ENCODE measurements at places on chromosomes 12 and 14.

GRCh38 chr12:93883436-93884154 lies 206.4 kb downstream of the CRADD start:
- no peak for DNase-seq

GRCh38 chr12:6444031-6444430 lies 724 bp upstream of the CD27 start:
- no peak for DNase-seq

DNA sequence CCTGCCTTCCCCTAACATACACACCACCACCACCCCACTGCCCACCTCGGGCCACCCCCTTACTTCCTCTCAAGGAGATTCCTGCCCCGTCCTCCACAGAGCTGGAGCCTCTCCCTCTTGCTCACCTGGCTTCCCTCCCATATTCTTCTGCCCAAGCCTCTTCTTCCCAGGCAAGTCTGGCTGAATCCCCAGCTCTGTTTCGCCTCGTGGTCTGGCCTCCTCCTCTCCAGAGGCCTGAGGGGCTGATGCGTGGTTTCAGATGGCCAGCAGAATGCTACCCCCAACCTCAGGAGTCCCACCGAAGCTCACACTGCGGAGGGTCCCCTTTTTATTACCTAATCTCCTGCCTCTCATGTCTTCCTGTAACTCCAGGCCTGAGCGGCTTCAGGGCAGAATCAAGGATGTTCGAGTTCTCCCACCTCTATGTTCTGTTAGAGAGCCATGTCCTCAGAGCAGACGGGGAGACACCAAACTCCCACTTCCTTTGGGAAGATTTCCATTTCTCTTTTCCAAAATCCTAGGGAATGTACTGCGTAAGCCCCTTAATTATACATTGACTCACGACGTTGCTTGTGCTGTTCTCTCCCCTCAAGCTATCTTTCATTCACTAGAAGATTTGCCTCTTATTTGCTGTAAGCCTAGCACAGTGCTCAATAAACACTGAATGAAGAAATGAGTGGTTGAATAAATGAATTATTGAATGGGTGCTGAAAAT lies 33.9 kb upstream of the LTBP2 start:
- DNase-seq, result no peak

GRCh38 chr12:31736472-31736871 lies 7.7 kb upstream of the AMN1 start:
- DNase-seq, result no peak

DNA sequence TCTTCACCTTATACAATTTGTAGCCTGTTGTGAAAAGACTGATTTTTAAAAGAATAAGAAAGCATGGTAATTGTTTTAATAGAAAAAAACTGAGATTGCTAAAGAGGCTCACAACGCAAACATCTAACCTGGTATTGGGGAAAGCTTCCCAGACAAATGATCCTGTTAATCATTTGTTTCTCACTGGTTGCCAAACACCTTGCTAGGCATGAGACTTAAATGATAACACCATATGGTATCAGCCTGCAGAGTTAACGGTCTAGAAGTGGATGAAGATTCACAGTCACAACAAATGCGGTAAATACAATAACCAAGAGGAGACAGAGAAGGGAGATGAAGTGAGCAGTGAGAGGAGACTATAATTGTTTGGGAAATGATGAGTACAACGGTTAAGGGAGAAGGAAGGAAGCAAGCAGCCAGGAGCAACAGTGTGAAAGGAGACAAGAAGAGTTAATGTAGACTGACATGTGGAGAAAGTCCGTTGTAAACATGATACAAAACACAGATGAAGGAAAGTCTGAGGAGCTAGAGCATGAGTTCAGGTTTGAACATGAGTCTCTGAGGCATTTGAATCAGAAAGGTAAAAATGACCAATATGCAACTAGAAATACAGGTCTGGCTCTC lies 19.8 kb downstream of the GXYLT1 start:
- no peak for DNase-seq

- DNase-seq, result peak; percentile 13
Observed at GRCh38 chr14:24367514-24368211, at the start of gene NFATC4. NFATC4 (plus strand) TSS chr14:24368184; CDS start chr14:24368341, 157 bp downstream.

DNA sequence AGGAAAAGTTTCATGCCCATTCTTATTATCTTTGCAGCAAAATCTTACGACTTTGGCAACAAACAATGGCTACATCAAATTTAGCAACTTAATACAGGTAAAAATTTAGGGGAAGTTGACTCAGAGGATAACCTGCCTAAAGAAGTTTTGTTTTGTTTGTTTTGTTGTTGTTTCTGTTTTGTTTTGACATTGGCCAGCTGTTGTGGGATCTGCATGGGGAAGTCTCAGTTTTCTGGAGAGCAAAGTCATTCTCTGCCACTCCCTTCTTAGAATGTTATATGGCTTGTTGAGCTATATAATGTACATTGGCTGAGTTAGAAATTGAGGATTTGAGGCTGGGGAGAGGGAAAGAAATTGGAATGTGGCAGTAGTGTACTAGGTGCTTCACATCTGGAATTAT lies 109.5 kb downstream of the NT5DC3 start:
- DNase-seq, result no peak

- DNase-seq, result no peak
Observed at GRCh38 chr14:23217032-23218020, 20.4 kb upstream of the RNF212B start.

- no peak for DNase-seq
Observed at GRCh38 chr14:59037620-59038019, 150.8 kb upstream of the DAAM1 start.

DNA sequence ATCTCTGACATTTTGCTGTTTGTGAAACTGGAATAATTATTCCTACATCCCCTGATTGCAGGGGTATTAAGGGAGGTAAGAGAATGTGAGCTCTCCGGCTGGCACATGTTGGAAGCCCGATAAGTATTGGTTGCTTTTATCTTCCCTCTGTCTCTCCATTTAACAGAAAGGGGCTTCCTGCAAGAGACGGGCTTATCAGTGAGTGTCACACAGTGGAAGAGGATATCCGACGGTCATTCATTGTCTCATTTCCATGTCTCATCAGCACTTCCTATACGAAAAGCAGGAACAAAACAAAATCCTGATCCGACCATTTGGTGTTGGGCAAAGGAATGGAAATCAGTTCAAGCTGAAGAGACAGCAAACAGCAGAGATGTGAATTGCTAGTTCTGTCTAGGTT lies 10.7 kb downstream of the DYRK4 start:
- no peak for DNase-seq

GRCh38 chr12:51372021-51372420 lies 19.2 kb downstream of the GALNT6 start:
- DNase-seq, result no peak

DNA sequence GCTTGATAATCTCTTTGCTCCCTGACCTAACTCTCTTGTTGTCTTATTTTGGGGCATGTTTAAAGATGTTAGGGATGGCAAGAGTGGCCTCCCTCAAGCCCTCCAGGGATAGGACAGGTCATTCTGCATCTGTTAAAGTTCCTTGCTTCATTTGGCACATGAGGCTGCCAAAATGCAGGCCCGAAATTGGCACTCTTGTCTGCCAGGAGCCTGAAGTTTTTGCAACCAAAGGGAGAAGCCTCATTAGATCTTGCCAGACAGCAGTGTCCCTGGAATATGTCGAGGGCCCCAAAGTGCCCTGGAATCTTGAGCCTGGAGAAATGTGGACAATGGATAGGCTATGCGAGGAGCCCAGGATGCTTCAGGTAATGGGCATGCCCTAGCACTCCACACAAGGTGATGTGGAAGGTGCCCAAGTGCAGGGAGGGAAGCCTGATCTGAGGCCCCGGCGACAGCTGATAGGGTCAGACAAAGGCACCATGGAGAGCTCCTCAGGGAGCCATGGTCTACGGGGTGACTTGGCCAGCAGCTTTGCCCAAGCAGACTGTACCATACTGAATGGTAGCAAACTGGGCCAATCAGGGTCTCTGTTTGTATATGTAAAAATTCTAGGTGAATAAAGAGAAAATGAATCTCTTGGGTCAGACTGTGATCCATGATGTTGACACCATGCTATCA lies 173.0 kb upstream of the WSCD2 start:
- DNase-seq, result no peak

DNA sequence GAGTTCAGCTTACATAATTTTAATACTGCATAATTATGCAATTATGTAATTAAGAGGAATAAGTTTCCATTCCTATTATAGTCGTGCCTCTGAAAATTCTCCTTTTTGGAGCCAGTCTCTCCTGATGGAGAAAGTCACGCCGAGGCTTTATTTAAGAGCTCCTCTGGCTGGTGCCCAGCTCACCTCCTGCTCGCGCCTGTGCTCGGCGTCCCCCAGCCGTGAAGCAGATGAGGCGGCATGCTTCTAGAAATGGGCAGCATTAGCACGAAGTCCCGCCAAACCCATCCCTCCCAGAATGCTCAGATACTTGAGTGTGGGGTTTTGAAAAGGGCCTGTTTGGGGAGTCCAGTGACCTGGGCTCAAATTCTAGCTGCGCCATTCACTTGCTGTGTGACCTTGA lies 153.0 kb downstream of the PHETA1 start:
- no peak for DNase-seq

DNA sequence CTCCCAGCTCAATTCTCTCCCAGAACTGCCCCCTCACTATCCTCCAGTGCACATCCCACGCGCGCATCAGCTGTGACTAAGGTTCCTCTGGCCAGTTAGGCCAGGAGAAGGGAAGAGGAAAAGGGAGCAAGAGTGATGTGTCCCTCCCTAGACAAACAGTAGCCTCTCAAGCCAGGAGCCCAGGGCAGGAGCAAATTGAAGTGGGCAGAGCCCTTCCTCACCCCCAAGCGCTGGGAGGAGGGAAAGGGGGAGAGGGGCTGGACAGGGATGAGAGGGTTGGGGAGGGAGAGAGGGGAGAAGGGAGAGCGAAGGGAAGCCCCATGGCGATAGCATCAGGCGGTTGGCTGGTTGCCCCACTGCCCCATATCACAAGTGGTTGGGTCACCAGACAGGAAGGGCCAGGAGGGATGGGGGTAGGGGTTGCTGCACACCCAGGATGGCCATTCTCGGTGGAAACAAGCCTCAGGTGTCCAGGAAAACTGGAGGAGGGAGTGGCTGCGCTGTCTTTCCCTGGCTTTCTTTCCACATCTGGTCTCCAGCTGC lies 1.1 kb downstream of the CD63 start:
- no peak for DNase-seq

GRCh38 chr12:25054783-25055144 lies 105.9 kb upstream of the BCAT1 start:
- no peak for DNase-seq

- no peak for DNase-seq
Observed at GRCh38 chr12:2753536-2753935, 41.2 kb upstream of the FKBP4 start.

DNA sequence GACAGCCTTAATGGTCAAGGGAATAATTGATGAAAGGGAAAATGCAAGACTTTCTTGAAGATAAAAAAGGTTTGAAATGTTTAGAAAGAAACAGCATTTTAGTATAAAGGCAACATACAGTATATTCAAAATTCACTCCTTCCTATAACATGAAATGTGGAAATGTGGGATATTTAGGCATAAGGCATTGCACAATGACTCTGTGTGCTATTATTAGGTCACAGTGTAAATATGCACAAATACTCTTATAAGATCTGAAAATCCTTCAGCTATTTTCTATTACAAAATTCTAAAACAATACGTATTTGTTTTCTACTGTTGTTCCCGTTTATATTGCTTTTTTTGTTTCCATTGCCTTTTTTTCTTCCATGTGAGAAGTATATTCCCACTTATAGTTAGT lies 127.7 kb downstream of the SLC16A7 start:
- DNase-seq, result no peak

DNA sequence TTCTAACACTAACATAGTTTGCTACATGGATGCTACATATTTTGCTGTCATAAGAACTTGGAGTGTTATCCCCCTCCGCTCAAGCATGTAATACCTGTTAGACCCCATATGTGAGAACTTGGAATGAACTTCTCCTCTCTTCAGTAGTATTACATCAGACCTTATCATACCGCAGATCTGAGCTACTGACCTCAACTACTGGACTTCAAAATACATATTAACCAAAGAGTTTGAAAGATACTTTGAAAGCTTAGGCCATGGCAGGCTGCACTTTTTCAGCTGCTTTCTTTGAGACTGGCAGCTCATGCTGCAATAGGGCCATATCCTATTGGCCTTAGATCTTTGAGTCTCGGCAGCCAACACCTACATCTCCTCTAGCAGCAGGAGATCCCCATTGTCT lies 74.8 kb downstream of the EEA1 start:
- no peak for DNase-seq

GRCh38 chr14:91806716-91807115 lies 60.6 kb downstream of the TC2N start:
- no peak for DNase-seq

GRCh38 chr12:119869720-119870119 lies 7.4 kb downstream of the CIT start:
- DNase-seq, result no peak

- DNase-seq, result no peak
Observed at GRCh38 chr14:81276073-81277069, 55.6 kb upstream of the GTF2A1 start.

- no peak for DNase-seq
Observed at GRCh38 chr14:98877065-98877464, 394.9 kb downstream of the BCL11B start.

DNA sequence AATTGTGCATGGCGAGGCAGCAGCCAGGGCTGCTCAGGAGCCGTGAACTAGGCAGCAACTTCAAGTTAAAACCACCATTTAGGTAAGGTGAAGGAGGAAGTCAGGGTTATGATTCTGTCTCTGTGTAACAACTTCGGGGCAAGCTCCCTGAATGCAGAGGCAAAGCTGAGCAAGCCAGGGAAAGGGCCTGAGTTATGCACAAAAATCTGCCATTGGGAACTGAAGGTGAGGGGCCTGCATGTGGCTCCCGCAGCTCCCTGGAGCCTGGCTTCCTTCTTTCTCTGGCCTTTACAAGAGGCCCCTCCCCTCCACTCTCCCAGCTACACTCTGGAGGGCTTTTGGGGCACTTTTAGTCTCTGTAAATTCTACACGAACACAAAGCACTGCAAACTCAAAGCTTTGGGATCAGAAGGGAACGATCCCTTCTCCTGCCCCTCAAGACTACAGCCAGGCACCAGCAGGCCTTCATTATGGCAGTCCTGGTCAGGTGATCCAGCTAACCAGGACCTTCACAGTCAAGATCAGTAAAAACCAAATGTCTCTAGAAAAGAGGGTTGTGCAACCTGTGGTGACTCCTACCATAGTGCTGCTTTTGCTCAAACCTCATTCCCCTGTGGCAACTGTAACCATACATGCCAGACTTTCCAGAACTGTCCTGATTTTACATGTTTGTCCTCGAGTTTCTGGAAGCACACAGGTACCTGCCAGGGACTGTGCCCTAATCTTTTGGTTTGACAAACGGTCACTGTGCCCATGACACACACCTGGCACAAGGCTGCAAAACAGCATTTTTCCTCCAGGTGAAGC lies 67.2 kb upstream of the PTGR2 start:
- DNase-seq, result no peak

DNA sequence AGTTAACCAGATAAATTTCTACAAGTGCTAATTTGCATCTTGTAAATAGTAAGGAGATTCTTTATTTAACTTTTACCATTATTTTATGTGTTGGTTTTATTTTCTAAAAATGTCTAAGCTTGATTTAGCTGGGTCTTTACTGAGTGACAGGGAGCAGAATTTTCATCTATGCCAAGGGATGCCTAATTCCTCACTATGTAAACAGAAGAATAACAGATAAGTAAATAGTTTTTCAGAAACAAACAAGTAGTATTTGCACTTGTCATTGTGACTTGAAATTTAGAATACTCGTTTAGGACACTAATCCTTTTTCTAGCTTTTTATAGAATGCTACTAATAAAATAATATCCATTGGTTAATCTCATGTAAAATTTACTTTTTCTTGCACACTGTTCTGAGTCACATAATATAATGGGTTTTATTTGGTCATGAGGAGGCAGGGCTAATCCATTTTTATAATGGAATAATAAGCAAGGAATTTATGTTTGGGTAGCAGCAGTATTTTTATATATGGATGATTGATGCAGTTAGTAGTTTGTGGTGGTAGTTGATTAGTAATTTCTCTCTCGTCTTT lies 746.5 kb downstream of the SLC6A15 start:
- no peak for DNase-seq
